ENCODE measurements at places on chromosomes 5 and 9. TPM values are rescaled to one million over a fixed set of nuclear protein-coding genes. Genes with fewer than 3 reads are reported as not detected.

- DNase-seq, result no peak
These were observed 64.7 kb upstream of the TRPC7 start for GRCh38 chr5:136430081-136430480.

DNA sequence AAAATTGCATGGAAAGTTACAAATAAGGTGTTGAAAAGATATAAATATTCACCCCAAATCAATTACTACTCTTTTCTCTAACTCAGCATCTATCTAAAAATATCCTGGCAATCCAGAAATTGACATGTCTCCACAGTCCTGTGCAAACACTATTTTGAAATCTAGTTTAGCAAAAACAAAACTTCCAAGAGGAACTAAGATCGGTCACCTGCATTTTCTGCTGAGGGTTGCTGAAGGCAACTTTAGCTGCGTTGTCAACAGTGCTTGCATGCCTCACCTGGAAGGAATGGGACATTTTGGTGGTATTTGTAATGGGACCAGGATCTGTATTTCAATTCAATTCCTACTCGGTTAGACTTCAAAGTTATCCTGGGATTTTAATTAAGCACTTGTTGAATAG, 398.3 kb downstream of the NTRK2 start:
- no peak for DNase-seq

DNA sequence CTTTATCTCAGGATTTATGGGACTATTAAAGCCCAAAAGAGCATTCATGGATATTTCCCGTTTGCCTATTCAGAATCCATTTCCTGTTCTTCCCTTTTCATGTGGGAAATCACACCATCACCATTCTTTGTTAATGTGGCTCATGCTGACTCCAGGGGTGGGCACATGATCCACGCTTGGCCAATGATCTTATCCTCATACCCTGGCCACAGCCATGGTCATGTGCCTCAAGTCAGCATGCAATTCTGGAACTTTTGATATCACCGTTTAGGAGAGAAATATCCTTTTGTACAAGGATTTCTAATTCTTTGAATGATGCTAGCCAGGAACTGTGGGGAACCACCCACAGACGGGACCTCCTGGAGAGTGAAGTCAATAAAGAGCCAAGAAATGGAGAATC, 272.2 kb downstream of the PRELID2 start:
- no peak for DNase-seq

DNA sequence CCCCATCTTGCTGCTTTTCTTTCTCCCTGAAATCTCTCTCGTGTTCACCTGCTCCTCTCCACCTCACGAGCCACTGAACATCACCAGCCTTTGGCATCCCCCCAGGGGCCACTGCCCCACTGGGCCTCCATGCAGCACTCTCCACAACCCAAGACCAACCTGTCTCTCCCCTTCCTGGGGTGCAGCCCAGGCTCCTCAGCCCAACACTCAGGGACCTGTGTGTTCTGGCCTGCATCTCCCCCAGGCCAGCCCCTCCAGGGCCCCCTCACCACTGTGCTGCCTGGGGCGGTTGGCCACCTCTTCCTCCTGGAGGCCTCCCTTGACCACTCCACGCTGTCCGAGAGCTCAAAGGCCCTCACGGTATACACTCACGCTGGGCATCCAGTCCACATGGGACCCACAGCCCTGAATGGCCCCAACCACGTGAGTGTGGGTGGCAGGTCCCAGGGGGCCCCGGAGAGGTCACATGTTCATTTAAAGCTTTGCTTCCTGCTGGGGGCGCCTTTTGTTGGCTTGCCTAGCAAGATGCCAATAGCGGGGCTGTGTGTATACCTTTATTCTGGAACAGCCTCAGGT, 453 bp upstream of the DOK3 start:
- no peak for DNase-seq

- DNase-seq, result no peak
These were observed 10.7 kb downstream of the GALNT10 start for GRCh38 chr5:154201108-154201769.

Gene GABRA1
- total RNA-seq, result not detected

DNA sequence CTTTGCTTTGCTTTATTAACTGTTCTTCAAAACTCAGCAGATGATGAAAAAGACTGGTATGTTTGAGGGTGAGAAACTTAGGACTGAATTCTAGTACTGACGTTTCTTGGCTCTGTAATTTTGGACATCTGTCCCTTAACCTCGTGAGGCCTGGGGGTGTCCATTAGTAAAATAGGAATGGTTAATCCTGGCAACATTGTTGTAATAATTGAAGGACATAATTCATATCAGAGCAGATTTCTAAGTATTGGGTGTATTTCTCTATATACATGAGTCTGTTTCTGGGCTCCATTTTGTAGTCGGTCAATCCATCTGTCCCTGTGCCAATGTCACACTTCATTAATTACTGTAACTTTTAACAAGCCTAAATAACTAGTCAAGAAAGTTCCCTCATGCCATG, 206.7 kb downstream of the MAST4 start:
- DNase-seq, result no peak
